ENCODE measurements at places on chromosomes 12 and 14.

GRCh38 chr12:103705927-103706326, 118.9 kb downstream of the STAB2 start:
- DNase-seq: peak; percentile 28

DNA sequence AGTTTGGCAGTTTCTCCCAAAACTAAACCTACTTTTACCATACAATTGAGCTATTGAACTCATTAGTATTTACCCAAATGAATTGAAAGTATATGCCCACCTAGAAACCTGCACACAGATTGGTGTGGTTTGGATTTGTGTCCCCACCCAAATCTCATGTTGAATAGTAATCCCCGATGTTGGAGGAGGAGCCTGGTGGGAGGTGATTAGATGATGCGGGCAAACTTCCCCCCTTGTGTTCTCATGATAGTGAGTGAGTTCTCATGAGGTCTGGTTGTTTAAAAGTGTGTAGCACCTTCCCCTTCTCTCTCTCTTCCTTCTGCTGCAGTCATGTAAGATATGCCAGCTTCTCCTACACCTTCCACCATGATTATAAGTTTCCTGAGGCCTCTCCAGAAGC, 4.0 kb upstream of the KRT6C start:
- no peak for DNase-seq

DNA sequence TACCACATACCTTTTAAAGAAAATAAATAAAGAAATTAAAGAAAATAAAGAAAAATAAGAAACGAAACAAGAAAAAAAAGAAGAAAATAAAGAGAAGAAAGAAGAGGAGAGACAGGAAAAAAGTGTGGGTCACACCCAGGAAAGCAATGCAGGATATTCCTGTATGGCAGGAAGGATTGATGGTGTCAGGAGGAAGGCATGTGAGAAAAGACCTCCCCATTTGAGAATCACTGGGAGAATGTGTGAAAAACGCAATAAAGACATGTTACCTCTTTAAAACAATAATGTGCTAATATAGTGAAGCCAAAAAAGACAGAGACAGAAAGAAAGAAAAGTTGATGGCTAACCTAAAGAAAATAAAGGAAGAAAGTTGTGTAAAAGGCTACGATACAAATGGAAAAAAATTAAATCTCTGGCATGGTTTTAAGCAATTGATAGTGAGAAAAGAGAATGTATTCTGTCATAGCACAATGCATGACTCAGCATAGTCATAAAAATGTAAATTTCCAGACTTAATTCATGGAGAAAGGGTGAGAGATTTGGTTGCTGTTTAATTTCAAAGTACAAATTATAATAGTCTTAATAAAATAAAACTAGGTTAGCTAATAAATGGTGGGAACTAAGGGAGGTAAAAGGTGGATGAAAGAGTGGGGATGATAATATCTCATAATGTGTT, 24.3 kb upstream of the FOXG1 start:
- DNase-seq: no peak

GRCh38 chr12:96338852-96339471, 61.3 kb downstream of the CDK17 start:
- no peak for DNase-seq

- no peak for DNase-seq
These were observed 630.0 kb upstream of the LMO3 start for GRCh38 chr12:17235996-17236395.

- no peak for DNase-seq
These were observed 33.1 kb downstream of the KCNA5 start for GRCh38 chr12:5076761-5077160.

- DNase-seq: no peak
These were observed 166.9 kb upstream of the CCND2 start for GRCh38 chr12:4106621-4107020.

DNA sequence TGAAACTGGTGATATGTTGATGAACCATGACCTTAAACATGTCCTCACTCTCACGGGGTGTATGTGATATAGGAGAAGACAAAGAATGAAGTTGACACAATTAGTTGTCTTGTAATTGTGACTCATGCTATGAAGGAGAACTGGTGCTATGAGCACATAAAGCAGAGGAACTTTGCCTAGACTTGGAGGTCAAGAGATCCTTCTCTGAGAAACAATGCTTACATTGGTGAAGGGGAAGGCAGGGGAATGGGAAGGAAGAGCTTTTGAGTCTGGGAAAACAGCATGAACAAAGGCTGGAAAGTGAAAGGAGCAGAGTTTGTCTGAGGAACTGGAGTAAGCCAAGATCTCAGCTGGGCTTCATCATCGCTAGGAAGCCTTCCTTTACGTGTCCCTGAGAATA, 83.2 kb downstream of the MYRFL start:
- DNase-seq: no peak

DNA sequence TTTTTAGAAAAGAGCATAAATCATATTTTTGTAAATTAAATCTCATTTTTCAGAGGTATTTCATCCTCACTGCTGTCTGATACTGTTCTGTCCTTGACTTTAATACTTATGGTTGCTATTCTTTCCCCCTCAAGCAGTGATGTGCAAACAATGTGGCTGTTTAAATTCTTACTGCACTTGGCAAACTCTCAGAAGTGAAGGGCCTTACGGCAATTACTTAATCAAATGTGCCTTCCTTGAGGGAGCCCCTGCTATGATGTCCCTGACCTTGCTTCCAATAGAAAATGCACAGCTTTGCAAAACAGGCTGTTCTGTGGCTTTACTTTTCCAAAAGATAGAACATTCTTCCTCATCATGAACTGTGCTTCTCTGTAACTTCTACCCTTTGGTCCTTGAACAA, 35.2 kb downstream of the UBE3B start:
- DNase-seq: no peak

GRCh38 chr12:78431931-78432330, 432.6 kb upstream of the SYT1 start:
- no peak for DNase-seq

DNA sequence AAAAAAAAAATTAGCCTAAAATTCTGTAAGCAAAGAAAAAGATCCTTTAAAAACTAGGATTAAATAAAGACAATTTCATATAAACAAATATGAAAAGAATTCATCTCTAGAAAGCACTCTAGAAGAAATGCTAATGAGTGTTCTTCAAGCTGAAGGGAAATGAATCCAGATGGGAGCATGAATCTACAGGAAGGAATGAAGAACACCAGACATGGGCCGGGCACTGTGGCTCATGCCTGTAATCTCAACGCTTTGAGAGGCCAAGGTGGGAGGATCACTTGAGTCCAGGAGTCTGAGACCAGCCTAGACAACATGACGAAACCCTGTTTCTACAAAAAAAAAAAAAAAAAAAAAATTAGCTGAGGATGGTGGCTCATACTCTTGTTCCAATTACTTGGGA, 297.2 kb downstream of the FBXL14 start:
- DNase-seq: no peak

- no peak for DNase-seq
These were observed 14.8 kb downstream of the DEGS2 start for GRCh38 chr14:100144645-100144995.

DNA sequence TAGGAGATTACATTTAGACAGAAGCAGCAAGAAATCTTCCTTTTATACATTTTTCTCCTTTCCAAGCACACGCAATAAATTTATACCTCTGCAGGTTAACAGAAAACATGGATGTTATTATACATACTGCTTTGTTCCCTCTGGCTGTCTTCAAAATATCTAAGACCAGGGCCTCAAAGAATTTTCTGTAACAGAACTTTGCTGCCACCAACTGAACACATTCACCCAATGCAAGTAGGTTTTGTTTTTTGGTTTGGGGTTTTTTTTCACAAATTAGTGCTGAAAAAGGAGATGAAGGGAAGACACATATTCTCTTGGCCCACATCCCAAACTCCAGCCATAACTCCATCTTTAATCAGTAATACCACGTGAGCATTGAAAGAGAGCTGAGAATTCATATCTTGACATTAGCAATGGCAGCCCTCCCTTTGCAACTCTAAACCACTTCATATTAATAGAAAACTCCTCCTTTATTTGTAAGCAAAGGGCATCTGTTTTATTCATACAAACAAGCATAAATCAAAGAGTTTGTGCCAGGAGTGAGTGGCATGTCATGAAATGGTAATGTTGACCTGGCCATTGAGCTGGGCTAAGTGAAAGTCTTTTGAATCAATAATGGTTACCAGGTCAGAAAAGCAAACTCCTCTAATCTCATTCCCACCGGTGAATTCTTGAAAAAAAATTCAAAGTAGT, 150.8 kb upstream of the FSCB start:
- peak; percentile 50 for DNase-seq

GRCh38 chr12:85275374-85275773, 4.6 kb upstream of the ALX1 start:
- no peak for DNase-seq

DNA sequence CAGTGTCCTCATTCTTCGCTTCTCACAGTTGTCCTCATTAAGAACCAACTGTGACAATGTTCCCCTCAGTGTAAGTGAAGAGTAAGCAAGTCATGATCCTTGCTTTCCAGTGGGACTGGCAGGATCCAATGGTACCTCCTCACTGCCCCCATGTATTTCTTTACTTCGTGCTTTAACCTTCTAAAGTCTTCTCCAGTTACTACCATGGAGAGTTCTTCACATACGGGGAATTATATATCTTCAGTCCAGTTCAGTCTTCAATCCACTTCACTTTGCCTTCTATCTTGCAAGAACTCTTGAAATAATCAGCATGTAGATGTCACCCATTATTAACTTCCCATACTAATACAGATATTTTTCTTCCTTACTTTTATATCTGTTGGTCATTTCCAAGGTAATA, 381.9 kb upstream of the GARIN6 start:
- DNase-seq: no peak

DNA sequence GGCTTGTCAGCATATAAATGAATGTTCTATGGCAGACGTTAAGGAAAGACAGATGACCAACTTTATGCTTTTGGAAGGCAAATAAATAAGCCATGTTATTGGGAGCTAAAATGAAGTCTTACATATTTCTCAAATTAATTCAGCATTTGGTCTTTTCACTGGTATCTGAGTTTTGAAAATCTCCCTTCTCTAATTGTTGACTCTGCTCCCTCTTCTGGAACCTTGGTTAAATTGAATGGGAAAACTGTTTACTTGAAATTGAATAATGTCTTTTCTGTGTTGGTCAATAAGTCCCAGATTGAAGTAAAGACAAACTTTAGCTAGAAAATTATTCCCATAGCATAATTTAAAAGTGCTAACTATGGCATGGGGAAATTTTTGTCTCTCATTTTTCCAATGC, 38.7 kb downstream of the LGR5 start:
- no peak for DNase-seq

GRCh38 chr12:107564946-107565345, 120.7 kb upstream of the PWP1 start:
- DNase-seq: peak; percentile 46

GRCh38 chr14:76117789-76118484, 33.8 kb upstream of the GPATCH2L start:
- DNase-seq: no peak

DNA sequence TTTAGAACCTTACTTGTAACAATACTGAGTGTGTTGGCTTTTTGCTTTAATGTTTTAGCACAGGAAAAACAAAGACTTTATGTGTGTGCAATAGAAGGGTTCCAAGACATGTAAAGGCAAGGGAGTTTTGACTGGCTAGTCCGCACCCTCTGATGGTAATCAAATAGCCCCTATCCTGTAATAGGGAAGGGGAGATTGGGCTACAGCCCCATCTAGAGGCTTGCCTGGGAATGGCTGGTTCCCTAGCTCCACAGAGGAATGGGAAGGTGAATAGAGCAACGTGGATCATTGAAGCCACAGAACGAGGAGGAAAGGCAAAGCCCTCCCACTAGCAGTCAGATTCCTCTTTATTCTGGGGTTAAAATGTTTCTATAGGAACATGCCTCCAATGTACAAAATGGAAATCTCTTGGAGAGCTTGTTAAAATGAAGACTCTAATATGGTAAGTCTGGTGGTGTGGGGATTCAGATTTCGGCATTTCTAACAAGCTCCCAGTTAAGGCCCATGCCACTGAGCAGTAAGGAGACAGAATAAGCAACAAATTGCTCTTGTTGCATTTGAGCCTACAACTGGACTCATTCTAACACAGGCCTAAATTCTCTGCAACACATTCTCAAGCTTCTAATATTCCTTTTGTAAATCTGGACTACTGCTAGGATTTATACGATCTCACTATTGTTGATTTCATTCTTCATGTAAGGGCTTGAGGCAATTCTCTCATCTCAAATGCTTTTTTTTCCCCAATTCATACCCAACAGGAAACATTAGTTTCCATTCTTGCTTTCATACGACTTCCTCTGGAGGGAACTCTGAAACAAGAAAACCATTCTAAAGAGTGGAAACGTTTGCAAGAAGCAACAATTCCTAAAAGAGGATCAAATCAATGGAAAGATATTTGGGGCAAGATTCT, 57.1 kb downstream of the NIN start:
- peak; percentile 49 for DNase-seq

DNA sequence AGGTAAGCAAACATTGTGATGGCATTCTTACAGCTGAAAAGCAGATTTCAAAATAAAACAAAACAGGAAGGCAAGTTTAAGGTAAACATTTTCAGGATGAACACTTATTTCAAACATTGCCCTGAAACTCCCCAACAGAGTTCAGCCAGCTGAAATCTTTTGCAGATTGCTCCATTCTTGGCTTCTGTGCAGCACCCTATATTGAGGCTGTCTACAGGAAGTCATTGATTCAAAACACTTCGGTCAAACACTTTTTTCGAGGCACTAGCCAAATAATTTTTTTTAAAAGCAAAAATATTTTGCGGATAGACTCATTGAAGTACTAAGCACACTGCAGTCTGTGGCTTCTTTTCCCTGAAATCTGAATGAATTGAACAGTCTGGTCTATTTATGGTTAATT, 318.1 kb upstream of the PDE3A start:
- DNase-seq: no peak

DNA sequence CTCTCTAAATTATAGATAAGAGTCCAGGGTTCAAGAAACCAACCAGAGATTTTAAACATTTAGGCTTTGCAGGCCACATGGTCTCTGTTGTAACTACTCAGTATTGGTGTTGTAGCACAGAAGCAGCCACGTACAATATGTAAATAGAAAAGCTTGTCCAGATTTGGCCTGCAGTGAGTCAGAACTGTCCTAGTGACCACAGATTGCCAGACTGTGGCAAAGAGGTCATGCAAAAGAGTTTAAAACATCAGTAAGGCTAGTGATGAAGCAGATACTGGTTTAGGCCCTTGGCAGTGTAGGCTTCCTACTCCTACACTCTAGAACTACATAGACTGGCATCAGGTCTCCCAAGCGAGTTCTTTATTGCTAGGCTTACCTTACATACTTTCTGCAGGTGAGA, 117.6 kb upstream of the GARIN6 start:
- peak; percentile 50 for DNase-seq
